ENCODE measurements at places on chromosomes 6 and 20.

GRCh38 chr6:111573131-111573883 is 32.4 kb downstream of the TRAF3IP2 start:
- peak; percentile 34 for DNase-seq

- no peak for DNase-seq
These were observed 92.7 kb downstream of the PREX1 start for GRCh38 chr20:48735112-48735511.

DNA sequence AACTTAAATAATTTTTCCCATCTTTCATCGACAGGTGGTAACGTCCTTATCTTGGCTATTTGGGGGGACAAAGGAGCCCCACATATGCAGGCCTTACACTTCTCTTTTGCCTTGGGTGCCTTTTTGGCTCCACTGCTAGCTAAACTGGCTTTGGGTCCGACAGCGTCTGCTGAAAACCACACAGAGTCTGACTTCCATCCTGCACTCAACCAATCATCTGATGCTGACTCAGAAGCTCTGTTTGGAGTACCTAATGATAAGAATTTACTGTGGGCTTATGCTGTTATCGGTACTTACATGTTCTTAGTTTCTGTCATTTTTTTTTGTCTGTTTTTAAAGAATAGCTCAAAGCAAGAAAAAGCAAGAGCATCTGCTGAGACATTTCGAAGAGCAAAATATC is 178.5 kb downstream of the SLC16A10 start:
- no peak for DNase-seq

DNA sequence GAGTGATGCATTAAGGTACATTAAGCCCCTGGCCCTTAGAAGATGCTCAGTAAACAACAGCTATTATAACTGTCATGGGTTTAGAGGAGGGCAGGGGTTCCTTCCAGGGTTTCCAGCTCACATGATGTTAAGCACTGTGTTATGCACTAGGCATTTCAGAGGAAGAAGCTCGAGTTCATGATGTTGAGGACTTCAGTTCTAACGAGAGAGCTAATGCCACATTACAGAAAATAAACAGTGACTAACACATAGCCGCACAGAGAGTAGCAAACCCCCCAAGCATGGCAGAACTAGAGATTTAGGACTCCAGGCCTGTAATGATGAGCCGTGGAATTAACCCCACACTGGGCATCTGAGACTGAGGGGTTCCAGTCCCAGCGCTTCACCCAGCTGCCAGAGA is 105.2 kb downstream of the UNC5CL start:
- no peak for DNase-seq

DNA sequence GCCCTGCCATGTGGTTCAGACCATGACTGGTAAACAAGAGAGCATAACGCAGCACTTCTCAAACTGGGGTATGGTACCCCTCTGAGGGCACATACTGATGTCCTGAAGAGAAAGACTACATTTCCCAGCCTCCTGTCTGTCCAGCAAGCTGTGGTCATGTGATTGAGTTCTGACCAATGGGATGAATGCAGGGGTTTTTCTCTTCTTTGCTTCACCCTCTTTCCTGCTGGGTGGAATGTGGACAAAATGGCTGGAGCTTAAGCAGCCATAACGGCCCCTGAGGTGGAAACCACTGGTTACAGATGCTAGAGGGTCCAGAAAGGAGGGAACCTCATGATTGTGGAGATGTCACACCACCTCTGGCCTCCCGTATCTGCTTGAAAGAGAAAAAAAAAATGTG is 19.4 kb upstream of the KCNB1 start:
- no peak for DNase-seq
